NCI-H460 (cell line): ENCODE measurements at places on chromosomes 12 and 14. TPM values are rescaled to one million over a fixed set of nuclear protein-coding genes. Genes with fewer than 3 reads are reported as not detected.

The INHBC gene
- total RNA-seq: not detected in 2 replicates

The LRP10 gene
- 102 and 107 TPM in 2 replicates for total RNA-seq

The RHOJ gene
- total RNA-seq: not detected in 2 replicates

DNA sequence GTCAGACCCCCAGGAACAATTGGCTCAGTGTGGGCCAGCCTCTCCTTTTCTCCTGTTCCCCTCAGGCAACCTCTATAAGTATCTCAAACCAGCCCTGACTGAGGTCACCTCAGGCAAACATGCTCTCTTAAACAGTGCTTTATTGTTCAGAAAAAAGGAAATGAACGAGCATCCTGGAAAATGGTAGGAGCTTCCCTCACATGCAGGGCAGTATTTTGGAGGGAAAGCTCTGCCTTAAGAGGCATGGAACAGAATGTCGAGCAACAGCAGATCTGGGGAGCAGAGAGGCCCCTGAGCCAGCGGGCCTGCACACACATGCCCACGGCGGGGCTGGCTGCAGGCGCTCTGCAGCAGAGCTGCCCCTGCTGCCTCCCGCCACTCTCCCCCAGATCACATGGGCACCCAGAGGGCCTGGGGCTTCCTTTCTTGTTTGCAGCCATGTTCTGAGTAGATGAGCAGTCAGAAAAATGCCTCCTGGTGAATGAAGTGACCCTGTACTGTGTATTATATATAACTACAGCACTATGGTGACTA is 42.0 kb downstream of the MOK start:
- peak; percentile 73 for DNase-seq

DNA sequence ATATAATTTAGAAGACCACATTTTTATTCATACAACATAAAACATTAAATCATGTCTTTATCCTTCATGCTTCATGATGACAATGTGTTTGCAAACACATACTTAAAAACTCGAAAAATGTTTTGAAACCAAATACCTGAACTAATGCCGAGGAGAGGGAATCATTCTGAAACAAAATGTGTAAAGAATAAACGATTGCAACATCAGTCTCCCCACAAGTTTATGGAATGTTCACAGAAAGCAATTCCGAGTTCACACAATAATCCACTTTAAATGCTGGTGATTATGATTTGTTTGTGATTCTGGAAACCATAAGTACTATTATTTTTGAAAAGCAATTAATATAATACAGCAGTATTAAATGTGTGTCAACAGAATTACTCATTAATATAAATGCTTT is 84.5 kb upstream of the PDZRN4 start:
- DNase-seq: no peak

DNA sequence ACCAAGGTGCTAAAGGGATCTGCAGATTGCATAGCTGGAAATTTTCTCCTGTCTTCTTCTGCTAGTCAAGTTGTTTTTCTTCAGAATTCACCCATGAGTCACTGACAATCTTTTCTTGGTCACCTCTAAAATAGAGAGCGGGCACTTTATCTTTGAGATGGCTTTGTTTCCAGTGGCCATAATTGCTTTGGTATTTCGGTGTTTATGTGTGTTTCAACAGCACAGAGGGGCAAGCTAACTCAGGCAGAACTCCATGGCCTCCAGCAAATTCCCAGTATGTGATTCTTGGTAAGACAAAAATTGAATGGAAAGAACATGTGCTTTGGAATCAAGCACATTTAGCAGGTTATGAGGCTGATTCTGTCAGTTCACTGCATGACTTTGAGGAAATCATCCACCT is 656.8 kb downstream of the VRK1 start:
- no peak for DNase-seq

GRCh38 chr12:100661300-100661951 is 87.9 kb downstream of the GAS2L3 start:
- no peak for DNase-seq

GRCh38 chr12:2333491-2334195 is 280.9 kb downstream of the CACNA1C start:
- DNase-seq: no peak
